ENCODE measurements at places on chromosomes 1 and 21.

DNA sequence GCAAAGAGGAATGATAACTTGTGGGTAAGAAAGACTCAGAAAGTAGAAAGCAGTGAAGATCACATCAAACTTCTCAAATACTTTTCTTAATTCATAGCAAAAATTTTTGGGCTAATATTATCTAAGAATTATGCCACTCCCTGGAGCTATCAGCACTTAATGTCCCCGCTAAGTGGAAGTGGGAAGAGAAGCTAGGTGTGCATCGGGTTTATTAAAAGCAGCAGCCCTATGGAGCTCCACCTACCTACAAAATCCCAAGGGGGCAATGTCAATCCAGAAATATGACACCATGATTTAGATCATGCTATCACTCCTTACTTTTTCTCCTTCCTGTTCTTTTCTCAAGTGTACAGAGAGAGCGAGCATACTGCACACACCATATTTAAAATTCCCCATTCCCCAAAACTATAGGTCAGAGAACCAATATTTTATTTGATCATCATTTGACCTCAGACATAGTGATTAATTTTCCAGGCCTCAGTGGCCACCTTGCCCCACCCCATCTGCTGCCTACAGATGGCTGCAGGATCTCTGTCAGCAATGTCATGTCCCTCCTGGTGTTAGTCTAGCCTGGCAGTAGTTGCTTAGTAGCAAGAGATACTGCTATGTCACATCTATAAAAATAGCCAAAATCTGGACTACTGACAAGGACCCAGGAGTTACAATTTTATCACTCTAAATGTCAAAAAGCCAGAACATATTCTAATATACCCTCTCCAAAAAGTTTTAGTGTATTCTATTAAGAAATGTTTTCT lies 66.6 kb downstream of the MAP3K21 start:
- no peak for DNase-seq

DNA sequence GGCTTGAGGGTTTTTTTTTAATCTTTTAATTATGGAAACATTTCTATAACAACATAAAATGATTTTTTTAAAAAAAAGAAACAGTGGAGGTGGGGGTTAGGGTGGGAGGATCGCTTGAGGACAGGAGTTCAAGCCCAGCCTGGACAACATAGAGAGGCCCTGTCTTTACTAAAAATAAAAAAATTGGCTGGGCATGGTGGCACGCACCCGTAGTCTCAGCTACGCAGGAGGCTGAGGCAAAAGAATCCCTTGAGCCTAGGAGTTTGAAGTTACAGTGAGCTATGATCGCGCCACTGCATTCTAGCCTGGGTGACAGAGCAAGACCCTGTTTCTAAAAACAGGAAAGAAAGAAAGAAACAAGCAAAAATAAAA lies 32.2 kb upstream of the RNF11 start:
- DNase-seq = no peak

- DNase-seq = no peak
Measured at GRCh38 chr1:108117945-108118902, 81.9 kb downstream of the SLC25A24 start.

DNA sequence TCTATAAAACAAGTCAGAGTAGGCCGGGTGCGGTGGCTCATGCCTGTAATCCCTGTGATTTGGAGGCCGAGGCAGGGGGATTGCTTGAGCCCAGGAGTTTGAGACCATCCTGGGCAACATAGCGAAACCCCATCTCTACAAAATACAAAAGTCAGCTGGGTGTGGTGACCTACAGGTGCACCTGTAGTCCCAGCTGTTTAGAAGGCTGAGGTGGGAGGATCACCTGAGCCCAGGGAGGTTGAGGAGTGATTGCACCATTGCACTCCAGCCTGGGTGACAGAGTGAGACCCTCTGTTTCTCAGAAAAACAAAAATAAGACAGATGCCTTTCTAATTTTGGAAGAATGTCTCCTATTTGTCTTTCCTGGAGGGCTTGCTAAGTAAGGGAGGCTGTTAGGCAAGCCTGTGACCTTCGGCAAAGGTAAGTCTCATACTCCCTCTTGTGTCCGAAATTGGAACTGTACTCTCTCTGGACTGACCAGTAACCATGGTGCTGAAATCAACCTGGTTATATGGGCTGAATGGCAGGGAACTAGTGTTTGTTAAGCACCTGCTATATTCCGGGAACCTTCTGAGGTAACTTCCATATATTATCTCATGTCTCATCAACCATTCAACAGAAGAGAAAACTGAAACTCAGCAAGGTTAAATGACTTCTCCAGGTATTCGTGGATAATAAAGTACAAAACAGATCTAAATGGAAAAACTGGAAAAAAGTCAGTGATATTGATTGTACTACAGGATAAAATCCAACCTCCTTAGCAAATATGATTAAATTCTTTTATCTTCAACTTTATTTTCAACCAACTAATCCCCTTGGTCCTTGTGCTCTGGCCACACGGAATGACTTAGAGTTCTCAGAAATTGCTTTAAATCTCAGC lies 11.8 kb upstream of the RAB3B start:
- peak; percentile 64 for DNase-seq

DNA sequence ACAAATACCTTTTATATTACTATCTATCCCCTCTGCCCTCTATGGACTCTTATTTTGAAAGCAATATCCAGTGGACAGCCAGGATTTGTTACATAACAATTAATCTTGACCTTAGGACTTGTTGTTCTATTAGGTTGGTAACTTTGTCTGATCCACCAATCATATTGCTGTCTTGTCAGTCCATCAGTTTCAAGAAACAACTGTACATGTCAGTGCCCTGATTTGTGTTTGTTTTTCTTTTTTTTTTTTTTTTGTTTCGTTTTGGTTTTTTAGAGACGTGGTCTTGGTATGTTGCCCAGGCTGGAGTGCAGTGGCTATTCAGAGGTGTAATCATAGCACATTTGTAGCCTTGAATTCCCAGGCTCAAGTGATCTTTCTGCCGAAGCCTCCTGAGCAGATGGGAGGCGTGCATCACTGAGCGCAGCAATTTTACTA lies 1.5 kb upstream of the SCP2 start:
- no peak for DNase-seq

- DNase-seq = no peak
Measured at GRCh38 chr1:7418442-7419080, 352.5 kb upstream of the VAMP3 start.

- DNase-seq = no peak
Measured at GRCh38 chr1:180213401-180214170, 16.5 kb upstream of the LHX4 start.

All from GM04503 (cell line).